ENCODE measurements at places on chromosomes 13 and 19.

- DNase-seq, result no peak
Measured at GRCh38 chr19:38942471-38943181, 11.9 kb downstream of the MRPS12 start.

GRCh38 chr19:21587117-21587461, 81.7 kb downstream of the ZNF429 start:
- DNase-seq, result no peak

GRCh38 chr13:75079226-75079625, 402.7 kb downstream of the TBC1D4 start:
- DNase-seq, result no peak

DNA sequence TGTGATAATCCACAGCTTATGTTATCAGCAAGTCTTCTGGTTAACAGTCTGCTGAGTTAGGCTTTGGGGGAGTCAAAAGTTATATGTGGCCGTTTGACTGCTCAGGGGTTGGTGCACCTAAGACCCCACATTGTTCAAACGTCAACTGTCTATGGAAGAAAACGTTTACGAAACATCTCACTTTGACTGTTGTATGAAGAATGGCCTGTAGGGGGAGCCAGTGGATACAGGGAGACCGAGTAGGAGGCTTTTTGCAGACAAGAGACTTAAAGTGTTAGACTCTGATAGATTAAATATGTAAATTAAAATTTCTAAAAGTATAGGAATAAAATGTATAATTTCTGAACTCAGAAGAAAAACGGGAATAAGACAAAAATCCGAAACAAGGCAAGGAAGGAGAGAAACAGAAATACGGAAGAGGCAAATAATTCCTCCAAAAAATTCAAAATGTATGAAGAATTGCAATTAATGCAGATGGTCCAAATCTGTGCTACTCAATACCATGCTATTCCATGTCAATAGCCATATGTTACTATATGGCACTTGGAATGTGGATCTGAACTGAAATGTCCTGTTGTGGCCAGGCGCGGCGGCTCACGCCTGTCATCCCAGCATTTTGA, 37.8 kb downstream of the TNFSF14 start:
- DNase-seq, result peak; percentile 68

DNA sequence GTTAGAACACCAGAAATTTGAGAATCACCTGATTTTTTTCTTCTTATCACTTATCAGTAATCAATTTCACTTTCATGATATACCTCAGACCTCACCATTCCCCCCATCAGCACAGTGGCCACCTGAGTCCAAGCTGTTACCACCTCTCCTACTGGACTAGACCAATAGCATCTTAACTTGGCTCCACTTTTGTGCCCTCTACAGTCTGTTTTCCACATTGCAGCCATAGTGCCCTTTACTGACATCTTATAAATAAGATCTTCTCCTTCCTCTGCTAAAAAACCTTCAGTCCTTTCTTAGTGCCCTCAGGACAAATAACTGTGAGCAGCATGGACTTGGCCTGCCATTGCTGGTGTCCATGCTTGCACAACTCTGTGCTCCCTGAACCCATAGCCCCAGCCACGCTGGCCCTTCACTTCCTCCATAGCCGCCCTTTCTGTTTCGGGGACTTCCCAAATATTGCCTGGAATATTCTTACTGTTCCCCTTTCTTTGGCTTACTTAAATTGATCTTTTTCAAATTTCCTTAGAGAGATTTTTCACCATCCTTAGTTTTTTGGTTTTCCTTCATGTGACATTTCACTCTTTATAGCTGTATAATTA, 380.8 kb downstream of the LMO7 start:
- no peak for DNase-seq

Measured in naive thymus-derived CD4-positive, alpha-beta T cell (primary cell).